ENCODE measurements at places on chromosomes 13 and 19.

DNA sequence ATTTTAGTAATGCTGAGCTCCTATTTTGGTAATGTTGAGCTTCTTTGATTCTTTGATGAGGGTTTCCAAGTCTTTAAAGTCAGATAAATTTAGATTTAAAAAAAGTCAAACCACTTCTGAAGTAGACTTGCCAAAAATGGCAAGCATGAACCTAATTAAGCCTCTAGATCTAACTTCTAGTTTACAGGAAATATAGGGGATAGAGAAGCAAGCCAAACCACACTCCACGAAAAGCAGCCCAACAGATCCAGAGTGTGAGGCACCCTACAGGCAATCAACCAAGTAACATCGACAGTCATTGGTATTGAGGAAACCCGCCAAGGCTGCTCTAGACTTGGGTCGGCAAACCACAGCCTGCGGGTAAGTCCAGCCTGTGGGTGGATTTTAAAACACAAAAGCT lies 3.7 kb downstream of the GGACT start:
- DNase-seq = no peak

- DNase-seq = no peak
These were observed 119.3 kb downstream of the COL4A1 start for GRCh38 chr13:110187641-110188161.

DNA sequence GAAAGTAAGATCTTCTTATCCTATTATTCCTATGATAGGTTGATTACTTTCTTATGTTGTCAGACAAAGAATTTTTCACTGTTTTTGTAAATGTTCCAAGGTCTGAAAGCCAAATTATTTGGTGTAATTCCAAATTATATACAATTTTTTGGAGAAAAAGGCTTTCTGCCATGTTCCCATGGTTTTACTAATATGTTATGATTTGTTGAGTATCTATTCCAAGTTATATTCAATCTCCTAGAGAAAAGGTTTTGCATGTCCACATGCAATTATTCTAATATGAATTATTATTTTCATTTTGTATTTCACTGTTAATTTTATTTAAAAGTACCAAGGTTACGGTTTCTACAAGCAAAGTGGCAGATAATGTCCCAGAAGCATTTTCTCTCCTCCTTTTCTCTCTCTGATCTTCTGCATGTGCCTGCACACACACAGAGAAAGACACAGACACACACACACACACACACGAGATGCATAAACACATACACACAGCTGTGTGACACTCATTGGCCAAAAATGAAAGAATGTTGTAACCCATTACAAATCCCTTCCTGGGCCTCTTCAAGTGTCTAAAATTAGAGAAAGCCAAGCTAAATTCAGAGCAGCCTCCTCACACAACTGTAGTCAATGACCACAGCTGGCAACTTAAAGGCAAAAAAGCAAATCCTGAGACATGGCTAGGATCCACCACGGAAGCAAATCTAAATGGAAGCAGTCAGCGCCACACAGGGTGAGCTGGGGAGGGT lies 621.0 kb downstream of the EFNB2 start:
- DNase-seq = no peak

DNA sequence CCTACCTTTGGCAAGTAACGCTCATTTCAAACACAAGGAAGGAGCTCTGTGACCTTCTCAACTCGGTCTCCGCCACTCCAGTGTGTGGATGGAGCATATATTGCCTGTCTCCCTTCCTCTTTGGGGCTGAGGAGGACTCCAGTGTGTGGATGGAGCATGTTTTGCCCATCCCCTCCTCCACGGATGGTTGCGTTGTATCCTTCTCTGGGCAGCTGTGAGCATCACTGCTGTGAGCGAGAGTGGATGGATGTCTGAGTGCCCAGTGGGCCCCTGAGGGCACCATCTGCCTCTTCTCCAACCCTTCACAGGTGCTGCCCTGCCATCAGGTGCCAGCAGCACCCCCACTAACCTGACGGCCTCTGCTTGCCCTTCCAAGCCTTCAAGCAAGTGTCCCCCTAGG lies 186.2 kb downstream of the TEX29 start:
- DNase-seq = no peak

- DNase-seq = no peak
These were observed 17.0 kb downstream of the ALOX5AP start for GRCh38 chr13:30752201-30752797.

DNA sequence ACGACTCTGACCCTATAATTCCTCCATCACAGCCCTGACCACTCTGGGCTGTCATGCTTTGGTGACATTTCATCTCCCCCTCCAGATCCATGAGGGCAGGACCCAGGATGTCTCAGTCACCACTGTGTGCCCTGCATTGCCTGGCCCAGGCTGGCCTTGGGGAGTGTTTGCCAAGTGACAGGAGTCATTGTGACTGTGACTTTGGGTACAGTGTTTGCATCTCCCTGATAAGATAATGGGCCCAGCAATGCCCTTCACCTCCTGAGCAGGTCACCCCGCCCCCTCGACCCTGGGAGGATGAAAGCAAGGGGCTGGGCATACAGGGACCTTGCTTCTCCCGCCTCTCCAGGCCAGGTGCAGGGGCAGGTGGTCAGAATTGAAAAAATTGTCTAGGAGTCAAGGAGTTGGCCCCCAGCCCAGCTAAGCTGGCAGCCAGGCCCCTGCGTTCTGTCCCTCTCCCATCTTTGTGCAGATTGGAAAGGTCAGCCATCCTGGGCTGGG lies 5.9 kb upstream of the ATP4A start:
- DNase-seq = no peak

DNA sequence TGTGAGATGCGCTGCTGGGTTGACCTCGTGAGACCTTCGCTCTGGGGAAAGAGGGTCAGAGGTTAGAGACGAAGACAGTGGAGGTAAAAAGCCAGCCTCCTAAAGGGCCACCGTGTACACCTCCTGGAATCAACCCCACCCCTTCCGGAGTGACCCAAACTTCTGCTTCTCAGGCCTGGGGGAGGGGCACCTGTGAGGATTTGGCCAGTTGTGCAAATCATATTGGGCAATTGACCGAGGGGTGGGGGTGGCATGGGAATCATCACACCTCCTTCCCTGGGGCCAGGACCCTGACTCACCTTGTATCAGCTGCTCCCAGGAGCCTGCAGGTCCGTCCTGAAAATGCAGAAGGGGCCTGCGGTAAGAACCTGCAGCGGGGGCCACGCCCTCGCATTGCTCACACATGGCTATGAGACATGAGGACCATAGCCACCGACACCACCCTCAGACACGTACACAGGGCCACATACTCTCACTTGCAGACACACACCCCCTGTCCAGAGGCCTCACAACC lies 2.8 kb downstream of the TNFSF14 start:
- no peak for DNase-seq

DNA sequence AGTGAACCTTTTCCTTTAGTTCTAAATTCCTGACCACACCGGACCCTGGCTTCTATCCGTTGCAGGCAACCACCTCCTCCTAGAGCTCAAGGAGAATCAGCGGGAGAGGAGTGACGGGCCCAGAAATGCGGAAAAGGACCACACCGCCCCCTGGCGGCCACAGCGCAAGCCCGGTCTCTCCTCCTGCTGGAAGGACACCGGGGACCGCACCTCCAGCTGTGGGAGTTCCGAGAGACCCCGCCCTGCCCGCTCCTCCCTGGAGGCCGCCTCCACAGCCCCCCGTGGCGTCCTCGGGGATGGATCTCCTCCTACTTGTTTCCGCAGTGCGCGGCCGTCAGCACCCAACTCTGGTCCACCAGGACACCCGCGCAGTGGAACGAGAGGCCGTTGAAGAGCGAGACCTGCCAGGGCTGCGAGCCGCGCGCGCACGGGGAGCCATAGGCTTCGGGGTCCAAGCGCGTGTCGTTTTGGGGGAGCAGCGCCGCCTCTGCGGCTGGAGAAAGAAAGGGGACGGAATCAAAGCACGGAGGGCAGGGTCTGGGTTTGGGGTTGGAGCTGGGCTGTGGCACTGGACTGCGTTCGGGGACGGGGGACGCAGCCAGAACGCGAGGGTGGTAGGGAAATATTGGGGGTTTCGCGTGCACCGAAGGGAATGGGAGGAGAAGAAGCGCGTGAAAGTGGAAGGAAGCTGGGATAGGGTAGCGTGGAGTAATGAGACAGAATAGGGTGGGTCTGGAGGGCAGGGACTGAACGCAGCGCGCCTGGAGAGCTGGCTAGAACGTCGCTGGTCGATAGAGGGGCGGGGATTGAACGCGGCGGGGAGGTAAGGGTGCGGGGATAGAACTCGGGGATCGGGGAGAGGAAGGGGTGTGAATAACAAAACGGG lies 2.5 kb downstream of the KLK10 start:
- DNase-seq = no peak

All from C1 segment of cervical spinal cord (tissue), 14 donors.